ENCODE measurements at places on chromosomes 13 and 19. TPM values are rescaled to one million over a fixed set of nuclear protein-coding genes. Genes with fewer than 3 reads are reported as not detected.

ZNF577 gene
- 10.3 TPM for total RNA-seq

BRSK1 gene
- 6.6 TPM for total RNA-seq

FPR1 gene
- 0.14 TPM for total RNA-seq

SELENOV gene
- total RNA-seq = not detected

RDH8 gene
- total RNA-seq = not detected

MBD3L1 gene
- not detected for total RNA-seq

FXYD7 gene
- total RNA-seq = not detected

NBEA gene
- total RNA-seq = 4.1 TPM

DMAC2 gene
- total RNA-seq = 30.2 TPM

ATP5F1D gene
- total RNA-seq = 18.2 TPM

B3GNT8 gene
- 2.3 TPM for total RNA-seq

CGB5 gene
- total RNA-seq = not detected

CEACAM8 gene
- total RNA-seq = not detected

CCDC169 gene
- total RNA-seq = 2.3 TPM

NKPD1 gene
- total RNA-seq = 0.14 TPM

APOE gene
- total RNA-seq = 7.7 TPM

TMEM221 gene
- under 0.01 TPM for total RNA-seq

SULT2A1 gene
- total RNA-seq = not detected

GZMM gene
- total RNA-seq = not detected

ZNF709 gene
- 3.3 TPM for total RNA-seq

TNFSF11 gene
- total RNA-seq = not detected

IZUMO1 gene
- not detected for total RNA-seq

All from smooth muscle cell of bladder (primary cell).